Eye (tissue), 1 donor: ENCODE measurements at places on chromosomes 5 and 9.
A peak's percentile ranks its signal among the peaks of the same experiment; 100 is the strongest.

DNA sequence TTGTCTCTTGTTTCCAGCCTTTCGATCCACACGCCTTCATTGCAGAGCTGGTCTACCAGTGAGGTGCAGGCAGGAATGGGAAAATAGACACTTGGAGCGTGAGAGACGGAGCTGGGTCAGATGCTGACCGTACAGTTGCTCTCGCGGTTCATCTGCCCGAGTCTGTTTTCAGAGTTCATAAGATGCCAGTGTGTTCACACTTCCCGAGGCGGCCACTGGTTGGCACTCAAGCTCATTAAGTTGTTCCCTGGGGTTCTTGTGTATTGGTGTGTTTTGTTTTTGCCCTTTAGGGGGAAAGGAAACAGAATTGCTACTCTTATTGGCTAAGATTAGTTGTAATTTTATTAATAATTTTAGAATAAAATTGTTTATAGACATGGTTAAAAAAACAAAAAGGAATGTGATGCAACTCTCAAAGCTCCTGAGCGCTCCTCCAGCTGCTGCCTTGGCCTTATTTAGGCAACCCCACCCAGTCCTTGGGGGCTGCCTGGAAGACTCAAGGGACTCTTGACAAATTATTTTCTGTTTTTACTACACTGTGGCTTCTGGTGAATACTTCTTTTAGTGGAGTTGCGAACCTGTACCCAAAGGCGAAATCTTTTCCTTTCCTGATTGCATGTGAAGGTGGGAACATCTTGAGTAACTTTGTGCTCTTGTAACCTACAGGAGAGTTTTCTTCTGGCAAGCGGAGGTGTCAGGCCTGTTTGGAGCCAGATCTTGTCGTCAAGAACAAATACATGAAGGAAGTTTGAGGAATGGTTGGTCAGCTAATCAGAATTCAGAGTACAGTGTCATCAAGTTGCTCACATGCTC is 146.1 kb downstream of the MAST4 start:
- DNase-seq, result peak; percentile 26

DNA sequence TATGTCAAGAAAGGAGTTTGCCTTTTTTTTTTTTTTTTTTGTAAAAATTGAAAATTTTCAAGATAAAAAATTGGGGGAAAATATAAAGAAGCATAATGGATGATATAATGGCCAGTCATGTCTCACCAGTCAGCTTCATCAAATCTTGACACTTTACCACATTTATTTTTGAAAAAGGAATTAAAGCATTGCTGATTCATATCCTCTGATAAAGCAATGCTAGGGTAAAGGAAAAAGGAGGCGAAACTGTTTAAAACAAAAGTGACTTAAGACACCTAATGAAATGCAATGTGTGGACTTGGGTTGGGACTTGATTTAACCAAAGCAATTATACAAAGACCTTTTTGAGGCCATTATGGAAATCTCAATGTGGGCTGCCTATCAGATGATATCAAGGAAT is 208.5 kb downstream of the ARHGAP26 start:
- DNase-seq, result no peak

DNA sequence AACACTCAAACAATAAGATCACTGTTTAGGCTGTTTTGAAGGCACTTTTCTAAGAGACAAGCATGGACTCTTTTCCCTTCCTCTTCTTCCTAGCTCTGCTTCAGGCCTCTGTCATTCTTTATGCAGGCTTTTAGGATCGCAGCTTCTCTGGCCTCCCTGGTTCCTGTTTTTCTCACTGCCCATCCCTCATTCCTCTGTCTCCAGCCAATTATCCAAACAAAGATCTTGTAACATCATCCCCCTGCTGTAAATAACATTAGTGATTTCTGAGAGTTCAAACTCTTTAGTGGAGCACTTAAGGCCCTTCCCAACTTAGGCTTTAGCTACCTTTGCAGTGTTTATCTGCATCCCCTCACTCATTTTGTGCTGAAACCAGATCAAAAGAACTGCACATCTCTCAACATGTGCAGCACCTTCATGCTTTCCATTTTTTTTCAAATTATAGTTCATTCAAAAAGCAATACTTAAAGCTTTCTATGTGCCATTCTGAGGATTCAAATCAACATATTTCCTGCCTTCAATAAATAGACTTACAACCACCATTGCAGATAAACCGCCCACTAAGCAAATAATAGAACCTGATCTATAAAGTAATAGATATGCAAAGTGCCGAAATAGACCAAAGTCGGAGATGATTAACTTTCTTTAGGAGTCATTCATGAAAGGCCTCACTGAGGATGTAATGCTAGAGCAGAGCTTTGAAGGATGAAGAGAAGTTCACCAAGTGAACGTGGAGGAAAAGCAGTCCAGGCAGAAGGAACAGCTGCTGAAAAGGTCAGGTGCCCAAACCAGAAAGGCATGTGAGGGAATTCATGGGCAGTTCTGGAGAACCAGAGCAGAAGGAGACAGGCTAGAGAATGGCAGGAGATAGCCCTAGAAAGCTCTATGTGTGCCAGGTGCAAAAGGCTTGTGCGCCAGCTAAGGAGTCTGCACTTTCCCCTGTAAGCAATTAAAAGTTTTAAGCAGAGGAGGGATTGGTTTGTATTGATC is 95.8 kb upstream of the ZNF366 start:
- no peak for DNase-seq

DNA sequence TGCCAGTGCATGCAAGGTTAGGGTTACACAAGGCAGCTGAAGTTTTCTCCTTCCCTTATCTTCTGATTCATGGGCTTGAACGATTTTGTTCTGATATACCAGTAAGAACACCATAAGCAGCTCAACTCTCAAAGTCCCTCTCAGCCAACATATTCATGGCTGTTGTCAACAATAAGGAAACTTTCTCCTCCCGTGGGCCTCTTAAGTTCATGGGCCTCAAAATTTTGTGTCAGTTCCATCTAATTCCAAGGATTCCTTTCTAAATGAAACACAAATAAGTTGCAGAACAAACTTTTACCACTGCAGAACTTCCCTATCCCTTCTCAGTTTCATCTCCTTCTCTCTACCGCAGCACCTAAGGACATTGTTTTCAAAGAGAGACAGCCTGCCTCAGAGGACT is 23.6 kb upstream of the CAST start:
- DNase-seq, result no peak

GRCh38 chr5:108728566-108729241 is 19.0 kb upstream of the FER start:
- DNase-seq, result no peak

DNA sequence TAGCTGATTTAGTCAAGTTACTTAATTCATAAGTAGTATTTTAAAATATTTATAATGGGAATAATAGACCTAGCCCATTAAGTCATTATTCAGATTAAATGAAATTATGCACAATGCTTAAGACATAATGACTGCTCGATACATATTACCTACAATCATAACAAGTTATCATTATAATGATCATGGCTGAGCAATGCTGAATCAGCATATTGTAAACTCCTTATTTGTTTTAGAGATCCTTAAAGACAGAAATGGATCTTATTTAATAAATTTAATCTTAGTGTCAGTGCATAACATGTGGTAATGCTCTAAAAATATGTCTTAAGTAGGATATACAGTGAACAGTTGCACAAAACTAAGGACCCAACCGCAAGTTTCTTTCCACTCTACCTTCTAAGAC is 169.0 kb downstream of the TRPM6 start:
- DNase-seq, result no peak

DNA sequence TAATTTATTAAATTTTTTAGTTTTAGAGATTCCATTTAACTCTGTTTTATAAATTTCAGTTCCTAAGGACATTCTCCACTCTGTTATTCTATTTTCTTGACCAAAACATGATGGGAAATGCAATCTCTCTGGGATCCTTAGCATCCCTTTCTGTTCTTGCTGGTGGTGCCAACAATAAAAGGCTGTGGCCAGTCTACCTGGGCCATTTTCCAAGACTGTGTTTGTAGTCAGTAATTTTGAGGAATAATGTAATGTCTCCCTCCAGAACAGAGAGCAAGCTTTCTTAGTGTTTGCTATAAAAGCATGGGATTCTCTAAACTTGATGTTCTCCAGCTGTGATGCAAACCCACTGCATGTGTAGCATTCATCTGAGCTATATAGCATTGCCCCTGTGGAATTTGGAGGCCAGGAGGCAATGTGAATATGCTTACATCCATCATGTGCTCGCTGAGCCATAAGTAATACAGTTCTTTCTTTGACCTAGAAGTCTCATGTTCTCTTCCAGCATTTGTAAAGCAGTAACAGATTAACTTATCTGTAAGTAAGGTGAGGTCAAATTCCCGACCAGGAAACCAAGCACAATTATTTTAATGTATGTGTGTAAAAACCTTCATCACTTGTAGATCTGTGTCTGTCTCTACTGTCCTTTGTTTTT is 211.5 kb upstream of the TAS2R1 start:
- DNase-seq, result peak; percentile 58

DNA sequence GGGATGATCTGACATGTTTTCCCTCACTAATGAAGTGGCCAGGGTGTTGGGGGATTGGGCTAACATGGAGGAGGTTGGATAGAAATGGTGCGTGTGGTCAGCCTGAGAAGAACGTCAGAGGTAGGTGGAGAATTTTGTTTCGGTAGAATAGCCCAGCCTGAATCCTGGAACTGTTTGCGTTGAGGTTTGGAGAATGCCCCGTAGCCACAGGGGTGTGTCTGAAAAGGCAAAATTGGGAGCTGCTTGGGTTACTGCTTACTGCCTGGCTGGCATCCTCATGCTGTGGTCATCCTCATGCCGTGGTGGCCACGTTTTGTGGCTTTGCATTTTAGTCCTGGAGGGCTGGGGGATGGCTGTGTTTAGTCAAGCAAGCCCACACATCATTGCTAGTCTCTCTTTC is 236.9 kb downstream of the GOLPH3 start:
- no peak for DNase-seq

DNA sequence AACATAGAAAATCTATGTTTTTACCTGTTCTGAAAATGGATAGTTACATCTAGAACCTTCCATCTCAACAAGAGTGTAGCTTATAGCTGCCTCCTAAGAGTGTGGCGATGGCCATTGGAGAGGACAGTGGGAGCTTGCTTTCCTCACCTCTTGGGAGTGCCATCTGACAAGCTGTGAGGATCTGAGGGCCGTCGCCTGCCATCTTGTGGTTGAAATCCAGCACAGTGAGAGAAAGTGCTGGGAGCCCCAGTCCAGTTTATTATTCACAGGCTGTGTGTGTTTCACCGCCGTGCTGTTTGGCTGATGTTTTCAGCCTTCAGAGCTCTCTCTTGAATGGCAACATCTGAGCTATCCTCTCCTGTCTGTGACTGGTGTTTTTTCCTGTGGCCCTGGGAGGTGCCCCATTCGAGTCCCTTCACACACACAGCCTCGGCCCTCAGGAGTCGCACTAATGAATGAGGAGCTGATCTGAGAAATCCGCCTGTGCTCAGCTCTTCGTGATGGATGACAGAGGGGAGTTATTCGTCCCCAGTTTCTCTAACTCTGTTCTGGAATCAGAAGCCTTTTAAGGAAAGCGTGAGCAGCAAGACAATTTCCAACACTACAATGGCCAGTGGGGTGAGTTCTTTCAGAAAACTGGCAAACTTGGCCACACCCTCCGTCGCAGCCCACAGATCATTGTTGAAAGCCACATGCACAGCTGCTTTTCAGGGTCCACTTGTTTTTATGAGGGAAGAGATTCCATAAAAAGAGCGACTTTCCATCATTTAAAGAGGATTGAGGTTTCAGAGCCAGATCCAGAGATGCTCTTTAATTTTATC is 170.3 kb downstream of the PDZD2 start:
- DNase-seq, result peak; percentile 88

GRCh38 chr9:98120476-98120875 is 1.5 kb upstream of the TRIM14 start:
- no peak for DNase-seq

DNA sequence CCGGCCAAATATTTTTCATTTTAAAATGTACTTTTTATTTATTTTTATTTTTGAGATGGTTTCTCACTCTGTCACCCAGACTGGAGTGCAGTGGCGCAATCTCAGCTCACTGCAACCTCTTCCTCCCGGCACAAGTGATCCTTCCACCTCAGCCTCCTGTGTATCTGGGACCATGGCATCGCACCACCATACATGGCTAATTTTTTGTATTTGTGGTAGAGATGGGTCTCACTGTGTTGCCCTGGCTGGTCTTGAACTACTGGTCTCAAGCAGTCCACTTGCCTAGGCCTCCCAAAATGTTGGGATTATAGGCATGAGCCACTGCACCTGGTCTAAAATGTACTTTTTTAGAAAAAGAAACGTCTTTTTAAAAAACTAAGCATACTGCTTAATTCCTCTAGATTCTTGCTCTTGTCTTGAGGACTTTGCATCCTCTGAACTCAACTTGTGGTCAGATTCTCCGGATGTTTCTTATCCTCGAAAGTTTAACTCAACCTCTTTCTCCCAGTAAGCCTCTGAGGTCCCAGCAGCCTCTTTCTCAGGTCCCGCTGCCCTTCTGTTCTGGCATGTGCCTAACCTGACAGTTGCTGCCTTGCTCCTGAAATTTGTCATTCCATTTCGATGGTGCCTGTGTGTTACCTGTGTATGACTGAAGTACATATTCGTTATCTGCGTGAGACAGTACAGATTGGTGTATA is 63.0 kb downstream of the TRIO start:
- no peak for DNase-seq
